ENCODE measurements at places on chromosomes 3 and 15.

GRCh38 chr3:24067483-24067882 is 122.4 kb downstream of the NR1D2 start:
- no peak for DNase-seq

DNA sequence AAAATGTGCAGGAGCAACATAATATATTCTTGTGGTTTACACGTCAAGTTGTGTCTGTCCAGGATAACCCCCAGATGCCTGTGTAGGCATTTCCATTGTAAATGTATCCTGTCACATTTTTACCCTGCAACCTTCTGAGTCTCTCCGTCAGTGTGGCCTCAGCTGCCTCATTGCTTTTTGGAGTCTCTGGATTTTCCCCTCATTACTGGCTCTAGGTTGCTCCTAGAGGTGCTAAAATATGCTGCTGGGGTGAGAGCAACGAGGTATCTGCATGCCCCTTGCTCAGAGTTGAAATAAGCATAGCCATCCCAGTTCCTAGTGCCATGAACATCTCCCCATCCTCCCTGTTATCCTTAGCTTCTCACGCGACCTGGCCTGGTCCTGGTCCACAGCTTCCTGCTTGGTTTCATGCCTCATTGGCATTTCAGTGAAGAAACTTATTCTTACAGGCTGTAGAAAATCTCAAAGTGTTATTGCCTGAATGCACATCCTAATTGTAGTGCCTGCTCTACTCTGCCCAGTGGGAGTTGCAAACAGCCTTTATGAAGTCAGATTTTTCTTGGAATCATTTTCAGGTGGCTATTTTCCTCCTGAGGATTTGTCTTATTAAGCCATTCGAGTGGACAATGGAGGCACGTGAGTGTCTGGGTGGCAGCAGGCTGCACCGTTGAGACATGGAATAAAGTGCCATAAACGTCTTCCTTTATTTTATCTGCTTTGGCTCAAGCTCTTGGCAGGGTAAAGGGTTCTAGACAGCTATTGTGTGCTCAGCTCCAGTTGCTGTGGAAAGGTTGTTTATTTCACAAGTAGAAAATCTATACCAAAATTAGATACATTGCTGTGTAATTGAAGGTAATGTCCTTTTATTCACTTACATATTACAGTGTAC is 33.2 kb downstream of the OXNAD1 start:
- DNase-seq = no peak

DNA sequence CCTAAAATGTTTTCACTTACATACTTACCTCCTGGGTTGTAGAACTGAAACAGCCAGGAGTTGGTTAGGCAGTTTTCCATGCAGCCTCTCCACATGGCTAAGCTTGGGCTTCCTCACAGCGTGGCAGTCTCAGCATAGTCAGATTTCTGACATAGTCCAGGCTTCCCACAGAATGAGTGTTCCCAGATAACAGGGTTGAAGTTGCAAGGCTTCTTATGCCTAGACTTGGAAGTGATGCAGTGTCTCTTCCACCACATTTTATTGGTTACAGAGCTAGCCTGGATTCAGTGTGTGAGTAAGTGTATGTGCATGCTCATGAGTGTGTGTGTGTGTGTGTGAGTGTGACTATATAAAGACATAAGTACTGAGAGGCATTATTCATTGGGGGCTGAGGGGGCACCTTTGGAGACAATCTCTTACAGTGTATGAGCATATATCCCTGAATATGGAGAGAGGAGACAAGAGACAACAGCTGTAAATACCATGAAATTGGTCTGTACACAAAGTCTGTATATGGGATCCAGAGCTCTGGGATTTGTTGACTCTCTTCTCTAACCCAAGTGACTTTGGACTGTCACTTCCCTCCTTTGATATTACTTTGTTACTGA is 78.1 kb downstream of the ZNF621 start:
- no peak for DNase-seq

DNA sequence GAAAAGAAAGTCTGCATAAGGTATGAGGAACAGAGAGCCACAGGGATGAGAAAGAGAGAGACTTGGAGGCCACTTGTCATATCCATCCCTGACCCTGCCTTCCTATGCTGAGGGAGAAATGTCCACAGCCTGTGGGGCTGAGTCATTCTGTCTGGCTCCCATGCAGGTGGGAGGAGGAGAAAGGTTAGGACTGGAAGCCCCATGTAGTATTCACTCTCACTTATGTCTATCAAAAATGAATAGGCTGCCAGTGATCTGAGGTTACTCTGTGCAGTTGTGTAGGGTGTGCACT is 71.3 kb downstream of the RAB11A start:
- no peak for DNase-seq

All from stimulated activated CD4-positive, alpha-beta T cell treated with anti-CD3 and anti-CD28 coated beads, Interleukin-2, amount 100 ng/mL, for 4 hours (primary cell).